Camera-type eye (tissue), 1 donor: ENCODE measurements at places on chromosomes 2 and 18. TPM values are rescaled to one million over a fixed set of nuclear protein-coding genes. Genes with fewer than 3 reads are reported as not detected.

Gene LBX2
- not detected for total RNA-seq

Gene SF3B1
- 497 TPM for total RNA-seq

Gene TNFAIP6
- total RNA-seq, result 7.2 TPM

Gene DCC
- total RNA-seq, result 10.0 TPM

Gene ATP6V1C2
- total RNA-seq, result 36.4 TPM

Gene FKBP1B
- 20.2 TPM for total RNA-seq

Gene SPATA3
- not detected for total RNA-seq

Gene FOXI3
- total RNA-seq, result 7.1 TPM

Gene TUBB8B
- not detected for total RNA-seq

Gene NOSTRIN
- 8.8 TPM for total RNA-seq

Gene SPC25
- 13.1 TPM for total RNA-seq

Gene TTR
- total RNA-seq, result 86.6 TPM

Gene RAB6C
- total RNA-seq, result 0.44 TPM

Gene REG3A
- total RNA-seq, result not detected

Gene DLGAP1
- total RNA-seq, result 25.9 TPM

Gene ADAM23
- 9.5 TPM for total RNA-seq

Gene MC5R
- 0.33 TPM for total RNA-seq

Gene SLC5A7
- 1.1 TPM for total RNA-seq
